ENCODE measurements at places on chromosomes 1 and 21.

GRCh38 chr1:209534496-209535250 is 48.8 kb upstream of the CAMK1G start:
- DNase-seq = no peak

DNA sequence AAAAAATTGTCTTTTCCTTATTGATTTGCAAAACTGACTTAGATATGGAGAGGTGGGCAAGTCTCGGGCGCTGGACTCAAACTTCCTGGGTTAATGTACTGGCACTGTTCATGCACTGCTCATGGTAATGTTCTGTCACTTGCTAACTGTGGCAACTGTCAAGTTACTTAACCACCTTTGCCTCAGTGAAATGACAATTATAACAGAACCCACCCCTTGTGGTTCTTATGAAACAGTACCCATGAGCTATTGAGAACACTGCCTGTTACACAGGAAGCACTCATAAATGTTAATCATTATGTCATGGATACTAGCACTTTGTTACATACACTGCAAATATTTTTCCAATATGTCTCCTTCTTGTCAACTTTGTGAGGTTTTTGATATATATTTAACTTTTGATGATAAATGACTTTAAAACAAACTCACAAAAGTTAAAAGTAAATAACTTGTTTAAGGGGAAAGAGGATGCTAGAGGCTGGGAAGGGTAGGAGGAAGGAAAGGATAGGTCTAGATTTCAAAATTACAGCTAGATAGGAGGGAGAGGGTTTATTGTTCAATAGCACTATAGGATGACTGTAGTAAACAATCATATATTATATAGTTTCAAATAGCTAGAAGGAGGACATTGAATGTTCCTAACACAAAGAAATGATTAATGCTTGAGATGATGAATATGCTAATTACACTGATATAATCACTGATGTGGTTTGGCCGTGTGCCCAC is 342.5 kb downstream of the ADGRL2 start:
- no peak for DNase-seq

DNA sequence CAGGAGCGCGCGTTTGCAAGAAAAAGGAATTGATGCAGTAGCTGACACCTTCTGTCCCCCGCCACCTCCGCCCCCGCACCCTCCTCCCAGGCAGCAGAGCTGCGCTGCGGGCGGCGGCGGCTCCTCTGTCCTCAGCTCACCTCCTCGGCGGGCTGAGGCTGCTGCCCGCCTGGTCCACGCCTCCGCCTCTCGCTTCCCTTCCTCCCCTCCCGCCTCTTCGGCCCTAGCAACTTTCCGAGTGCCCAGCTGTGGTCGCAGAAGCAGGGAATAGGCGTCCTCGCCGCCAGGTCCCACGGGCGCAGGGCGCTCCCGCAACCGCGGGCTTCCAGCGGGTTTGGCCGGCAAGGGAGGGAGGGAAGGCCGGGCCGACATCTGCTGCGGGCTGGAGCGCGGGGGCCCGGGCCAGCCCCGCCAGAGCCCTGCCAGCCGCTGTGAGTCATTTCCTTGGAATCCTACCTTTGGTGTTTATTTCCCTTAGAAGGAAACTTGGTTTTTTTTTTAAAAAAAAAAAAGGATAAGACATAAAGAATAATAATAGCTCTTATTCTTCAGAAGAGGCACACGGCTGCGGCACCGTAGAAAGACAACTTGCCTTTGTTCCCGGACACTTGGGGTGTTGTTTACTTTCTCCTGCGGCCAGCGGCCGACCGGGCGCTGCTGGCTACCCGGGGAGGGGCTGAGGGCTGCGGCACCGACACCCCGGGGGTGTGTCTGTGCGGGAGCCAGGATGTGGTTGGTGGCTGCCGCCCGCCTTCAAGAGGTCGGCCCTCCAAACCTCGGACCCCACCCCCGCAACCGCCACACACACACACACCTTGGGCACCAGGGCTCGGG is 1.1 kb downstream of the SERTAD4 start:
- DNase-seq = no peak

DNA sequence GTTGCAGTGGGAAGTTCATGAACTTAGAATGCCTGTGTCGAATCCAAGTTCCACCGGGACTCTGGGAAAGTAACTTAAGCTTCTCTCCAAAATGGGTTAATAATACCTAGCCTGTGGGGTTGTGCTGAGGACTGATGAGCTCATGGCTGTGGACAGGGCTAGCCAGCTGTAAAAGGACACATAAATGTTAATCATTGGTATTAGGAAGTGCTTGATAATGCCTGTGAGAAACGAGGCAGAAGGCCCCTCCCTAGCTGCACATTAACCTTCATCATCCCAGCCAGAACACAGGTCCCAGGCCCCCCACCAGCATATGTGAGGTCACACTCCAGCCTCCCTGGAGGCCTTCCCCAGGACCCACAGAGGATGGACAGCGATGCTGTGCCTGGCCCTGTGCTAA is 789 bp upstream of the GJB4 start:
- DNase-seq = no peak

DNA sequence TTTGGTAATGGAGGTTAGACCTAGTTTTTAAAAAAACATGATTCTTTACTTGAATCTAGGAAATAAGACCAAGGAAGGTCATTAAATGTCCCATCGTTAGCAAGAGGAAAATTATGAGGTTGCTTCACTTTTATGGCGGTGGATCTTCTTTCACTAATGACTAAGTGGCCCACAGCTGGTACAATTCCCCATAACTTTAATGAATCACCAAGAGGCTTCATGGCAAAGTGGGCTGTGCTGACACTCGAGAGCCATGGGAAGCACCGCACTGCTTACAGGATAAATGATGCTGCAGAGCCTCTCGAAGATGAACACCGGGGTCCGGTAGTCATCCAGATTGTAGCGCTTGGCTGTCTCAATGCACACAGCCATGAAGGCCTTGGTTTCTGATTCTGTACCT is 108.8 kb downstream of the UBR4 start:
- peak; percentile 48 for DNase-seq

GRCh38 chr1:205440476-205441317 is 15.1 kb downstream of the BLACAT1 start:
- DNase-seq = no peak

DNA sequence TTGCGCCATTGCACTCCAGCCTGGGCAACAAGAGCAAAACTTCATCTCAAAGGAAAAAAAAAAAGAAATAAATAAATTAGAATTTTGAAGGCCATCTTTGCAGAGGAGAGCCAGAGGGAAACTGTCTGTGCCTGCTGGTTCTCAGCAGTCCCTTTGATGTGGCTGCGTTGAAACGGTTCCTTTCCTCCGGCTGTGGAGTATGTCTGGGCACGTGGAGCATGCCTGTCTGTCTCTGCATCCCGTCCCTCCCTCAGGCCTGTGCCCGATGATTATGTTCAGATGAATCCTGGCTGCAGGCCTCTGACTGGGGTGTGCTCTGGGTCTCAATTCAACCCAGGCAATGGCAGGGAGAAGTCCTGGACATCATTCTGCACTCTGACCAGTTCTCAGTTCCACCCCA is 33.4 kb downstream of the KIAA1614 start:
- DNase-seq = no peak

- DNase-seq = no peak
Observed at GRCh38 chr1:198326915-198327314, 170.1 kb downstream of the NEK7 start.

- DNase-seq = no peak
Observed at GRCh38 chr1:29052941-29053340, 70.8 kb downstream of the TMEM200B start.

- DNase-seq = no peak
Observed at GRCh38 chr1:202148391-202148790, 3.9 kb upstream of the ARL8A start.

DNA sequence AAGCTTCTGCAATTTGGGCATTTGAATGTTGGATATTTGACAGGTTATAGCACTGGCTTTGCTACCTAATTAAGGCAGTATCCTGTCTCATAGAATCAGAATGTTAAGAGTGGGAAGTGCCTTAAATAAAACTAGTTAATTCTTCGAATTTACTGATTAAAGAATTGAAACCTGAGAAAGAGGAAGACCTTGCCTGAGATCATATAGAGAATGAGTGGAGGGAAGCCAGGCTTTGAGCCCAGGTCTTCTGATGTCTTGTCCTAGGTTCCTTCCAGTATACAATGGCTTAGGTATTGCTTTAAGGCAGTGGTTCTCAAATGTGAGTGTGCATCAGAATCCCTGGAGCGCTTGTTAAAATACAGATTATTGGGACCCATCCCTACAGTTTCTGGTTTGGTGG is 20.9 kb upstream of the SH3BGRL3 start:
- no peak for DNase-seq

GRCh38 chr1:32612189-32612881 is 38.0 kb downstream of the ZBTB8OS start:
- peak; percentile 66 for DNase-seq

- no peak for DNase-seq
Observed at GRCh38 chr1:95731466-95731865, 497.5 kb downstream of the RWDD3 start.

DNA sequence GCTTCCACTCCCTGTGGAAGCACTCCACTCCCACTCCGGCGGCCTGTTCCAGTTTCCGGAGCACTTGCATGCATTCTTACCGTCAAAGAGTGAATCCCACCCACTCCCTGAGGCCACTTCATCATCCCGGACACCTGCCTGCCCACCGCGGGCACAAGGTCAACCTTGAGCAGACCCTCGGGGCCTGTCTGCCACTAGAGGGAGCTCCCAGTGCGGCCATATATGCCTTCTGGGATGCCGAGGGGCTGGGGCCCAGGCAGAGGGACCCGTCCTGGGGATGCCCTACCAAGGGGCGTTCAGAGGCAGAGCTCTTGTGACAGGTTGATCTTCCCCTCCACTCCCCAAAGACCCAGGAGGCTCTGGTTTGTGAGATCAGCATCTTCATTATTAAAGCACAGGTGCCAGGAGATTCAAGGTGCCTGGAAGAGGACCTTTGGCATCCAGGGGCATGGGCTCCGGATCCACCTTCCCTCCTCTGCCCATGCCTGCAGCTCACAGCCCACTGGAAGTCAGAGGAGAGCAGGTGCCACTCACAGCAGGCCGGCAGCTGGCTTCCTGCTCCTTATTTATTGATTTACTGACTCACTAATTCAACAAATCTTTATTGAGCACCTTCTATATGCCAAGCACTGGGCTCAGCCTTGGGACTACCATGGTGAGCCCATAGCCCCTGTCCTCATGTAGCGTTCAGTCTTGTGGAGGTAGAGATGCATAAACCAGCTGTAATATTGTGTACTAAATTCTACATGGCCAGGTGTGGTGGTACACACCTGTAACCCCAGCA is 47.3 kb downstream of the UBIAD1 start:
- DNase-seq = no peak

All from GM04504 (cell line).